Osteocyte (in vitro differentiated cells): ENCODE measurements at places on chromosomes 6 and 20. TPM values are rescaled to one million over a fixed set of nuclear protein-coding genes. Genes with fewer than 3 reads are reported as not detected.

- DNase-seq = no peak
These were observed 1.0 kb upstream of the MTG2 start for GRCh38 chr20:62181808-62182207.

DNA sequence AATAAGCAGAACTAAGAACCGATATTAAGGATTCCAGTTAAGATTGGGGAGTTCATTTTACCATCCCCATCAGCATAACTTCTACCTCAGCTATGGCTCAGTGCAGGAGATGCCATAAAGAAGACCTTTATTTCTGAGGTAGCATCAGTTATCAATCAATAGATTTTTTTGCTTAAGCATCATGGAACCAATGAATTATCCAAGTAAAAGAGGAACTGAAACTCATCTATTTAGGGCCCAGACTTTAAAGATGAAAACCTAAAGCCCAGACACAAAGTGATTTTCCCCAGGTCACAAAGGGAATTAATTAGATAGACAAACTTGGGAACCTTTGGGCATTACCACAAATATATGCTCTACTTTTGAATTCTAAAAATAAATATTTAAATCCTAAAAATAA, 59.2 kb upstream of the TINAG start:
- DNase-seq = no peak

GRCh38 chr6:145349950-145350510, 385.3 kb downstream of the EPM2A start:
- no peak for DNase-seq

GRCh38 chr6:134026597-134026996, 25.8 kb downstream of the SLC2A12 start:
- no peak for DNase-seq

DNA sequence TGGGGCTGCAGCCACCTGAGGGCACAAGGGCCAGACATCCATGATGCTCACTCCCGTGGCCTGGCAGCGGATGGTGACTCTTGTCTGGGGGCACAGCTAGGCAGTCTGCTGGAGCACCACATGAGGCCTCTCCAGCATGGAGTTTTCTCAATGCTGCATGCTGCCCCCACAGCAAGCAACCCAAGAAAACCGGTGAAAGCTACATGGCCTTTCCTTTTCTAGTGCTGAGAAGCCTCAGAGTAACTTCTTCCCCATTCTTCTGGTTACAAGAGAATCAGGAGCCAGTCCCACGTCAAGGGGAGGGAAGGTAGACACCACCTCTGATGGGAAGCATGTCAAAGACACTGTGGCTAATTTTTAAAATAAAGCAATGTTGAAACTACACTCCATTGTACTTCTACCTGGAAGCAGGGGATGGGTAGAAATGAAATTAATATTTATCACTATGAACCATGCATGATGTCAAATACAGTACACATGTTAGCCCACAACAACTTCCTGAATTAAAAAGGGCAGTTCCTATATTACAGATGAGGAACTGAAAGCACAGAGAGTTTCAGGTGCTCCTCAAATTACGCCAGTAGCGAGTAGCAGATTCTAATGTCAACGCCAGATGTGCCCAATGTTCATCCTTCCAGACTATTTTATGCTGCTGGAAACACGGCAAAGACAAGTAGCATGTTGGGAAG, 101.5 kb downstream of the LAMP5 start:
- DNase-seq = peak; percentile 44

RAMACL gene
- total RNA-seq = 2.5 and 3.6 TPM in 2 replicates

RHAG gene
- not detected in 2 replicates for total RNA-seq
